ENCODE measurements at places on chromosomes 6 and 20.

DNA sequence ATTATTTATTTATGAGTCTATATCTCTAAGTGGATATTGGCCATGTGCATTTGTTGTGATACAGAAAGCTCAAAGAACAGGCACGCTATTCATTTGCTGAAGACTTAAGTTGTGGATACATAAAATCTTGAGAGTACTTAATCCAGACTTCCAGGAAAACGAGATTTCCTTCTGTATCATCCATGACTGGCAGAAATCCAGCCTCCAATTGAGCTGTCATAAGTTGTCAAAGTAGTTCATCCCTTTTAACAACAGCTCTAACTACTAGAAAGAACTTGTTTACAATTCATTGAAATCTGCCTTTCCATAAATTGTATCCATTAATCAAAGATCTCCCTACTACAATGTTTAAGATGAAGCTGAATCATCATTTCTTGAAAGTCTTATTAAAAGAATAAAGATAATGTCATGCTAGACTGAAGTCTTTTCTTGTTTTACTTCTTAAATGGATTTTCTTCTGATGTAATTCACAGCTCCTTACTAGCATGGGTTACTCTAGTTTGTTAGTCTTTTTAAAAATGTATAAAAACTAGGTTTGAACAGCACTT lies 447.3 kb upstream of the CITED2 start:
- DNase-seq = no peak

- no peak for DNase-seq
Measured at GRCh38 chr6:53310771-53311585, 37.8 kb downstream of the ELOVL5 start.

GRCh38 chr6:17381424-17382147 lies 11.8 kb upstream of the CAP2 start:
- DNase-seq = peak; percentile 85

DNA sequence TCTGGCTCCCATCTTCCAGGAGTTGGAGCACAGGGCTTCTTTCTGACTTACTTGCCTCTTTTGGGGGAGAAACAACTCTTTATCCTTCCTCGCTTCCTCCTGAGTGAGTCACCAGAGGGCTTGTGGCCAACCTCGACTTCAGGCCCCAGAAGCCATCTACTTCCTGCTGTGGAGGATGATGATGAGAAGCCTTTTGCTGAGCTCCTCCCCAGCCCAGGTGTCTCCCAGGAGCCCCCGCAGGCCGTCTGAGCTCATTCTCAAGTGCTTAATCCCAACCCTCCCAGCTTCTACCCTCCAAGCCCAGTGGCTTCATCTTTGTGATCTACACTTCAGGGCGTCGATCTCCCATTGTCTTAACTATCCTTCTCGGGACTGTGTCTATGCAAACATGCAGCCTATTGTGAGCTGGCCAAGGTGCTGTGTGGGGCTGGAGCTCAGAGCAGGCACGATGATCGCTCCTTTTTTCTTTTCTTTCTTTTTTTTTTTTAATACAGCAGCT lies 27.9 kb downstream of the SDCBP2 start:
- no peak for DNase-seq

DNA sequence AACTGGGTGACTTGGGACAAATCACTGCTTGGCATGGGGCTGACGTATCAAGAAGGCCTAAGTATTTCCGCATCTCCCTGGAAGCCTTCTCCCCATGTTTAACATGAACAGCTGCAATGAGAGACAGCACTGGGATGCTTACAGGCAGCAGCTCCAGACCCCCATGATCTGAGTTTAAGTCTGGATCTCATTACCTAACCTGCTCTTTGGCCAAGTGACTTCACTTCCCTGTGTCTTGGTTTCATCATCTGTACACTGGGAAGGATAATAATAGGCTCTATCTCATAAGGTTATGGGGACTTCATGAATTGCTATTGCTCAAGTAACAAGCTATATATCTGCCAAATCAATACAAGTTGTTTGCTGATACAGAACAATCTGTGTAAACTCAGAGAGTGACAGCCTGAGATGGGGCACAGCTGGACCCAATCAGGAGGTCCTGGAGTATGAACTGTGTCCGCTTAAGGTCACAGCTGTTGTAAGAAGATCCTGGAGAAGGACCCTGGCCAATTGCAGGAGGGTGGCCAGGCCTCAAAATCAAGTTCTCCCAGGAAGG lies 56.0 kb downstream of the TGM2 start:
- peak; percentile 85 for DNase-seq

- no peak for DNase-seq
Measured at GRCh38 chr6:83518816-83519480, 6.6 kb downstream of the PRSS35 start.

DNA sequence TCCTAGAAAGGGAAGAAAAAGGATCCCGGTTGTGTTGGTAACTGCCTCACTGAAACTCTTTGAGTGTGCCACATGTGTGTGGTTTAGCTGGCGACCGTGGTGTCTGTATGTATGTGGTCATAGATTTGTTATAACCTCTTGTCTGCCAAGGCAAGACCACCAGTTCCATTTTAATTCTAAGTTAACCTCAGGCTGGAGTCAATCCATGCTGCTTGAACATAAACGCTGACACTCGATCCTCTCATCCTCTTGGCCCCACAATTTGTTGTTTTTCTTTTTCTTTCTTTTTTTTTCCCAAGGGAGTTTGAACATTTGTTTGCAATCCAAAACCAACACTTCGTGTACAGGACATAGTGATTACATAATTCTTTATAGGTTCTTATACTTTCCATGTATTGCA lies 318.9 kb upstream of the JAG1 start:
- DNase-seq = no peak

DNA sequence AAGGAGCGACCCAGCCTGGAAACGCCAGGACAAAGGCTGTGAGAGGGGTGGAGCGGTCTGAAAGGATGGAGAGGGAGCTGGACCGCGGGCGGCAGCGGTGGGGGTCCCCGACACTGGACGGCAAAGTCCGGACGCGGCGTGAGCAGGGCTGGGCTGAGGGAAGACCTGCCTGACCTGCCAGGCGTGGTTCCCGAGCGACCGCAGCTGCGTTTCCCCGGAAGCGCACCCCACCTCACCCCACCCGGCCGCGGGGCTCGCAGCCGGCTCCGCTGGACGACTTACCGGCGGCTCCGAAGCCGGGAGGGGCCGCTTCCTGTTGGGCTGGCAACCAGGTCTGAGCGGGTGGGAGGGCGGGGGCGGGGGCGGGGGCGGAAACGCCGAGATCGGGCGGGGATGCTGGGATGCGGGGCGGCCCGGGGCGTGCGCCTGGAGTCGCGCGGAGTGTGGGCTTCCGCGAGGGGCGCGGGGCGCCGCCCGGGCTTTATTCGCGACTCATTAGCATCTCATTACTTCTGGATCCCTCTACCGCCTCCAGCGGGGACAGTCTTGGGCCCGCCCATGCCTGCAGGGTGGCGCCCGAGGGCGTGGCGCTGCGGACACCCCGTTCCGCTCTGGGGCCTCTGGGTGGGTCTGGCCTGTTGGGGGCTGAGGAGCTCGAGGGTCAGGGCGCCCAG lies at the start of gene MICAL1:
Gene MICAL1 (minus strand): TSS at position 336 of the 674 bp plus-strand sequence. CDS start 1,576 bp downstream, outside the sequence.
- peak; percentile 60 for DNase-seq

DNA sequence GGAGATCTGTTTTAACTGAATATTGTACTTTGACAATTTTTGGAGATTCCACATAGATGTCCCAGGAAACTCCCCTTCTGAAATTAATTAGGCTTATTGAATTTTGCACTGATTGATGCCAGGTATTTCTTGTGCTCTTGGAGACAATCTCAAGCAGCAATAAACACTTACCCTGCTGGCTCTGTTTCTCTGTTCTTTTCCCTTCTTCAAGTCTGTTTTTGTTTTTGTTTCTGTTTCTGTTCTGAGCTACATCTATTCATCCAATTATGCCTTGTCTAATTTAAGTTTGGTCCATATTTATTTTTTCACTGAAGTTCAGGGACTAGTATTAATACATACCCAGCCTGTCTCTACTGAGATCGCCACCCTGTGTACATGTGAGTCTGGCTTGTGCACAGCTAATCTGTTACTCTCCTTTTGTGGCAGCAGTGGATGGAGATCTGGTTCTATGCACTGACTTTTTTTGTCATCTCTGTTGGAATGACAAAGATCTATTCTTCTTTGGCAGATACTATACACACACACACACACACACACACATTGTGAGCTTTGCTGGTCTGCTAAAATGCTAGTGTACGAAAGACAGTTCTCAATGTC lies 51.9 kb downstream of the IL22RA2 start:
- DNase-seq = no peak

GRCh38 chr20:57422254-57422653 lies 31.1 kb downstream of the RBM38 start:
- no peak for DNase-seq

- DNase-seq = peak; percentile 39
Measured at GRCh38 chr6:36020154-36020553, 4.3 kb downstream of the SLC26A8 start.

- no peak for DNase-seq
Measured at GRCh38 chr6:101741474-101742171, 348.1 kb downstream of the GRIK2 start.

DNA sequence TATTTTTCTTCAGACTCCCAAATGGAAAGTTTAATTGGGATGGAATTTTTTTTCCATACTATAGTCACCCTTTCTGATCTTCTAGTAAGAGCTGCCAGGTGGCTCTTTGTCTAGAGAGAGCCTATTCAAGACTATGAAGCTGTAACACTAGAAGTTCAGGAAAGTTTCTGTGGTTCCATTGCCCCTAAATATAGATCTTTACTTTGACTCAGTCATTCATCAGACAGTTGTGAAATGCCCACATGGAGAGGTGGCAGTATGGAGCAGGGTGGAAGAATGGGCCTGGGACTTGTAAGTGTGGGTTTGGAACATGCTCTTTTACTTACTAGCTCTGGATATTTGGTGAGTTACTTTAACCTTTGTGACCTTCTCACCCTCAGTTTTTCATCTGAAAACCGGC lies 87.8 kb downstream of the CTNNBL1 start:
- DNase-seq = no peak

DNA sequence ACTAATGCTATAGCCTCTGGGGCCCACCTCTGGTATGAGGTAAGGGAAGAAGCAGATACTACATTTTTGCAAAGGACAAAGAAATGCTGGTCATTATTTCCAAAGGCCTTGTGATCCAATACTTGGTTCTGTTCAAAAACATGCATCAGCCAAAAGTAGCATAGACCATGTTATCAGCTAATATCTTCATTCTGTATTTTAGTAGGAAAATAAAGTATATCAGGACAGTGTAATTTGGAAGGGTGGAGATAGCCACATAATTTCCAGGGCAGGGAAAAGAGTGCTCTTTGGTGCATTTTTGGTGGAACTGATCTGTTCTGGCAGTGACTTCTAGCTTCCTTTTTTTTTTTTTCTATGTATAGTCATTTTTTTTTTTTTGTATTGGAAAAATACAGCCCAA lies 258.0 kb upstream of the SOX4 start:
- no peak for DNase-seq

DNA sequence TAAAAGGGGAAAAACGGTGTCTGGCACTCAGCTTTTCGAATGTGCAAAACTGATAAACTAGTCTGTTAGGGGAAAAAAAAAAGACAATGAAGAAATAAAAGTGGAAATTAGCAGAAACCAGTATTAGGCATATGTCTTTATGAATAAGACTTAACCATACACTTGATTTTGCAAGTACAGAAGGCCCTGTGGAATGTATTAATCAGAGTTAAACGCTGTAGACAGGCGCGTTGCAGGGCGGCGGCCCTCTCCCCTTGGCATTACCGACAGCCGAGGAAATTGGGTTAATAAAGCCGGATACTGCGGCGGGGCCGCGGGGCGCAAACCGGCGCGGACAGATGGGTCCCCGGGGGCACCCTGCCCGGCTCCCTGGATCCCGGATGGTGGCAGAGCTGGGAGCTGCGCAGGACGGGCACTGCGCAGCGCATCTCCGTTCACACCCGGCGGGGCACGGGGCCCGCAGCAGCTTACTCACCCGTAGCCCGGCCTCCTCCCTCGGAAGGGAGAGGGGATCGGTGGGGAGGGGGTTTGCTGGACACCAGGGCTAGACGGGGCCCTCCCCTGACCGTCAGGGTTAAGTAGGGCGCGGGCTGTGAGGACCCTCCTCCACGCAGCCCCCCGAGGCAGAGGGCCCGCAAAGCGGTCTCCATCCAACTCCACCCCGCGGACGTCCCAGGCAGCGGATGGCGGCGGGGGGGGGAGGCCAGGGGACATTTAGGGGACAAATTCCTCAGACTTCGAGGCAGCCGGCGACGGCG lies 2.0 kb downstream of the BHLHE23 start:
- DNase-seq = no peak

GRCh38 chr6:73704798-73705197 lies 8.8 kb downstream of the CD109 start:
- DNase-seq = no peak

DNA sequence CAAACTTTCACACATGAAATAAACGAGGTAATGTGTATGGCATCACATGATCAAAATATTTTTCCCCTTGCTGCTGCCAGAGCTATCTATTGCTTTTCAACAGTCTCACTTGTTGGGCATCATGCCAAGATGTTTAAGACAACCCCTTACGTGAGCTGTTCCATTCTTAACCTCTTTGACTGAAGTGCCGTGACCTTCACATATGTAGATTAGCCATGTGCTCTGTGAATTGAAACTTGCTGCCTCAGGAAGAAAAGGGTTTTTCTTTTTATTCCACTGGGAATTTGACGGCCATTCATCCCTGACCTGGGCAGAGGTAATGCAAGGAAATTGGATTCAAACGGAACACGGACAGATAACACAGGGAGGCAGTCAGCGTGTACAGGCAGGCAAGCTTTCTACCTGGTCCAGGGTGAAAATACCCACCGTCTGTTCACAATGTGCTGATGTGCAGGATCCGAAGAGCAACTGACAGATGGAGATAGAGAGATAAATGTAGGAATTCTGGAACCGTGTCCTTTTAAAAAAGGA lies 14.2 kb downstream of the ARID1B start:
- DNase-seq = peak; percentile 81

DNA sequence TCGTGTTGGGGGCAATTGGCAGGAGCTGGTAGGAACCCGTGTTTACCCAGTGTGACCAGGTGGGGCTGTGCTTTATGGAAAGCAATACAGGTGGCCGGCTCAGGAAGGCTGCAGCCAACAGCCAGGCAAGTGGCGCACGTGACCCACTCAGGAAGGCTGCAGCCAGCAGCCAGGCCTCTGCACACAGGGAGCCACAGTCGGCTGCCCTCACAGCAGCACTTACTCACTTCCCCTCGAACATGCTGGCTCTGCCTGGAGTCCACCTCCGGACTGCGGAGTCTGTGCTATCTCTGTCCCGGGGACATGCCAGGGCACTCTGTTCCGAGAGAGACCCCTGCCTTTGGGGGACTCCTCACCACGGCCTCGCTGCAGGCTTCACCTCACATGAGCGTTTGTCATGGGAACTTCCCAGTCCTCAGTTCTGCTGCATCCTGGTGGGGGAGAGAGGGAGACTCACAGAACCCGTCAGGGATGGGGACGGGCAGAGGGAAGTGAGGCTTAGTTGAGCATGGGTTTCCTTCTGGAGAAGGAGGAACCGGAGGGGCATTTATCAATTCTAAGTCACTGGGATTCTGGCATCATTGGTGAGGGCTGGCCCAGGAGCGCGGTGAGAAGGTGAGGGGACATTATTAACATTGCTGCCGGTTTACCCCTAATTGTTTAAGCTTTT lies 76.8 kb downstream of the TTLL2 start:
- DNase-seq = no peak
